ENCODE measurements at places on chromosomes 13 and 19.
A peak's percentile ranks its signal among the peaks of the same experiment; 100 is the strongest.

DNA sequence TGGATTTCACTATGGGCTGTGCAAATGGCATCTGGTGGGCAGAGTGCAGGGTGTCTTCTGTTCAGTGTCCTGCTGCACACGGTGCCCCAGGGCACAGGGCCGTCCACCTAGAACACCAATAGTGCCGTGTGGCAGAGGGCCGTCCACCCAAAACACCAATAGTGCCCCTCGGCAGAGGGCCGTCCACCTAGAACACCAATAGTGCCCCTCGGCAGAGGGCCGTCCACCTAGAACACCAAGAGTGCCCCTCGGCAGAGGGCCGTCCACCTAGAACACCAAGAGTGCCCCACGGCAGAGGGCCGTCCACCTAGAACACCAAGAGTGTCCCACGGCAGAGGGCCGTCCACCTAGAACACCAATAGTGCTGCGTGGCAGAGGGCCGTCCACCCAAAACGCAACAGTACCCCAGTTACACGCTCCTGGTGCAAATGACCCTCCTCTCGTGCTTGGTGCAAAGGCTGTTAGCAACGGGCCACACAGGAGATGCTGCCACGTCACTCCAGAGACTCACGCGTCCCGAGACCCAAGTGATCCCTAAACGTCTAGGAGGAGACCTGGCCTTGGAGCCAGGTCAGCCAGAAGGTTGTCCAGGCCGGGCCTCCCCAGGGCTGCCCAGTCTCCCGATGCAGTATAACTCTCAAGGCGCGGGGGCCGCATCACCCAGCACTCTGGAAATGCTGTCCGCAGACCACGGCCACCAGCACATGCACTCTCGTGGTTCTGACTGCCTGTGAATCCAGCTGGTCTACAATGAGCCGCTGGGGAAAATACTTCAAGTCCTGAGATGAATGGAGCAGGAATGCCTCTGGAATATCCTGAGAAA lies 51.5 kb downstream of the RASA3 start:
- no peak for DNase-seq

DNA sequence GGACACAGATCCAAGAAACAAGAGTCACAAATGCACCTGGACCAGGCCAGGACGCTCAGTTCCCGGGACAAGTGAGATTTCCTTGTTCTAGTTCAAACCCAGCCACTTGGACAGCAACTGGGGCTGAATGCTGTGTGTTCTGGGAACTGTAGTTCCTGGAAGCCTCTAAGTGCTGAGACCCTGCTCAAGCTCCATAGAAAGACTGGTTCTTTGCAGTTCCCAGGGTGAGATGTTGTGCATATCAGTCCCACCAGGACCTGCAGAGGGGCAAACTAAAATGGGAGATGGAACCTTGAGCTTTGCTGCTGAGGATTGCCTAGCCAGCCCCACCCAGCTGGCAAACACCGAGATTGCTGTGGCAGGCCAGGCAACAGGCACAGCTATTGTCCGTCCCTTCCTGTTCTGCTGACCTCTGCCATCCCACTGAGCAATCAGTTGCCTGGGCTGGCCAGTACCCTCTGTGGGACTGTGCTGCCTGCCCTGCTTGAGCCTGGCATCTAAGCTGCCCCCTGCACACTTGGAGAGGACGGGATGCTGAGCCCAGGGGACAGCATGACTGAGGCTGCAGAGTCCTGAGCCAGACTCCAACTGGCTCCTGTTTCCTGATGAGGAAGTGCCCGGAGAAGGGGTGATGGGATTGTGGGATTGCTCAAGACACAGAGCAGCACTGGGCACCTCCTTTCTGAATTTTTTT lies 1.4 kb upstream of the GIPC1 start:
- DNase-seq = no peak

DNA sequence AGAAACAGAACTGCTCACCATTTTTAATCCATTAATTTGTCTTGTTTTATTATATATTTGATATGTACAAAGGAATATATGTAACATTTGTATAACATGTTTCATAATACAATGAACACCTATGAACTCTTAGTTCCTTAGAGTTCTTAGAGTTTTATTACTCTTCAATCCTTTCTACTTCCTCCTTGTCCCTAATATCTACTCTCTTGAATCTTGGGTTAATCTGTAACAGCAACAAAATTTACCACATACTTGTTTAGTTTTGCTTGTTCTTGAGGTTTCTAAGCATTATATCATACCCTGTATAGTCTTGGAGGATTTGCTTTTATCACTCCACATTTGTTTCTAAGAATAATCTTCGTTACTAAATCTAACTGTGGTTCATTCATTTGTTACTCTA lies 151.4 kb downstream of the PDS5B start:
- no peak for DNase-seq

DNA sequence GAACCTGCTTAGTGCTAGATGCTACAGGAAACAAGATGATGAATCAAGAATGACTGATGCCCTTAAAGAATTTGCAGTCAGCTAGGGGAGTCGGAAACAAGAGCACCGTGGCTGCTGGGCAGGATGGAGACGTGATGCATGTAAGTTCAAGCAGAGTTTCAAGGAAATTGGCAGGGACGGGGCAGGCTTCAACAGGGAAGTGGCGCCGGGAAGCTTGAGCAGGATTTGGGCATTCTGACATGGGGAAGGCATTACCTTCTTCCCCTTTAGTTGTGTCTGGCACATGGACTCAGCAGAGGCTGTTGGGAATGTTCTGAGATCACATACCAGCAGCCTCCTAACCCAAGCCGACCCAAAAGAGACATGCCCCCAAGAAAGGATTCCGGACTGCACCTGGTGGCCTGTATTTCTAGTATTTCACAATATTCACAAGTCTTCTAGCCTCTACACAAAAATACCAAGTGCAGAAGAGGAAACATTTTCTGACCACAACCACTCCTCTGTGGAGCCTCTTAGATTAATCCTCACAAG lies 138.2 kb downstream of the CRYL1 start:
- DNase-seq = no peak

GRCh38 chr19:6372594-6373095 lies at the start of gene ALKBH7:
Gene ALKBH7, plus strand, starts transcription at chr19:6372794. Its CDS starts 27 bp downstream, at chr19:6372821.
- peak; percentile 99 for DNase-seq

DNA sequence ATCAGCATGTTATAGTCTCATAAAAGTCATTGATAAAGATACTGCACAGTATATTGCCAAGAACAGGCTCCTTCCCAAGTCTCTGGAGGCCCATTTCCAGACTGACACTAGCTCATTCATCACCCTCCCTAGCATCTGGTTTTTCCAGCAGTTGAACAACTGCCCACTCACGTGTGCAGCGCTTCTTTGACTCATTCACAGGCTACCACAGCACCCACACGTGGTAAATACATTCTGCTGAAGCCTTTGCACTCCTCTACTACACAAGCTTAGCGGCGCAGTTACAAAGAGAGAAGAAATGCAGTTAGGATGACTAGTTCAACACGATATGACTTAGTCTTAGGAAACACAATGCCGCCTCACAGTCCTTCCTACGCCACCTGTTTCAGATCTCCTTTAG lies 87.7 kb downstream of the DOCK9 start:
- peak; percentile 70 for DNase-seq

- DNase-seq = no peak
These were observed 651 bp upstream of the POLR1D start for GRCh38 chr13:27621116-27621365.

DNA sequence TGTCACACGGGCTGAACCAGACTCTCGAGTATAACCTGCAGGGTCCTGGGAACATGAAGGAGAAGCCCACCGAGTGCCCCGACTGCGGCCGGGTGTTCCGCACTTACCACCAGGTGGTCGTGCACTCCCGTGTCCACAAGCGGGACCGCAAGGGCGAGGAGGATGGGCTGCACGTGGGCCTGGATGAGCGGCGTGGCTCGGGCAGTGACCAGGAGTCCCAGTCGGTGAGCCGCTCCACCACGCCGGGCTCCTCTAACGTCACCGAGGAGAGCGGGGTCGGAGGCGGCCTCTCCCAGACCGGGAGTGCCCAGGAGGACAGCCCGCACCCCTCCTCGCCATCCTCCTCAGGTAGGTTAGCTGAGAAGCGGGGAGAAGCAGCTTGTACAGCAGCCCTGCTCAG lies 73.2 kb downstream of the ZNF536 start:
- DNase-seq = no peak

- DNase-seq = no peak
These were observed 45.7 kb upstream of the ZNF730 start for GRCh38 chr19:23071147-23071511.

- DNase-seq = no peak
These were observed 156.9 kb upstream of the TSHZ3 start for GRCh38 chr19:31506102-31506501.

- DNase-seq = no peak
These were observed 5.2 kb downstream of the CADM4 start for GRCh38 chr19:43634506-43634871.

DNA sequence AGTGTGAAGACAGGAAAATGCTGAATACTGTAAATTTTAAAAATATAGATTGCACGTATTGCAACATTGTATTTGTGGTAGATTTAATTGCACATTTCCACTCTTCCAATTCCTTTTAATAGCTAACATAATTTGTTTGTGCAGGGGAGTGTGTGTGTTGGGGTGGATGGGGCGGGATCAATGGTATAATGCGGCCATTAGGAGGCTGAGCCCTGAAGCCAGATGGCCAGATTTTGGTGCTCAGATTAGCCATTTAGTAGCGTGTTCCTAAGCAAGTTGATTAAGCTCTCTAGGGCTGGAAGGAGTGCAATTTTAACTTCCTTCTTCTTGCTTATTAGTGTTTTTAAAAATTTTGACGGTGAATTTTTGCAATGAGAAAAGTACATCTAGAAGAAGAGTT lies 5.8 kb downstream of the OXGR1 start:
- DNase-seq = no peak

DNA sequence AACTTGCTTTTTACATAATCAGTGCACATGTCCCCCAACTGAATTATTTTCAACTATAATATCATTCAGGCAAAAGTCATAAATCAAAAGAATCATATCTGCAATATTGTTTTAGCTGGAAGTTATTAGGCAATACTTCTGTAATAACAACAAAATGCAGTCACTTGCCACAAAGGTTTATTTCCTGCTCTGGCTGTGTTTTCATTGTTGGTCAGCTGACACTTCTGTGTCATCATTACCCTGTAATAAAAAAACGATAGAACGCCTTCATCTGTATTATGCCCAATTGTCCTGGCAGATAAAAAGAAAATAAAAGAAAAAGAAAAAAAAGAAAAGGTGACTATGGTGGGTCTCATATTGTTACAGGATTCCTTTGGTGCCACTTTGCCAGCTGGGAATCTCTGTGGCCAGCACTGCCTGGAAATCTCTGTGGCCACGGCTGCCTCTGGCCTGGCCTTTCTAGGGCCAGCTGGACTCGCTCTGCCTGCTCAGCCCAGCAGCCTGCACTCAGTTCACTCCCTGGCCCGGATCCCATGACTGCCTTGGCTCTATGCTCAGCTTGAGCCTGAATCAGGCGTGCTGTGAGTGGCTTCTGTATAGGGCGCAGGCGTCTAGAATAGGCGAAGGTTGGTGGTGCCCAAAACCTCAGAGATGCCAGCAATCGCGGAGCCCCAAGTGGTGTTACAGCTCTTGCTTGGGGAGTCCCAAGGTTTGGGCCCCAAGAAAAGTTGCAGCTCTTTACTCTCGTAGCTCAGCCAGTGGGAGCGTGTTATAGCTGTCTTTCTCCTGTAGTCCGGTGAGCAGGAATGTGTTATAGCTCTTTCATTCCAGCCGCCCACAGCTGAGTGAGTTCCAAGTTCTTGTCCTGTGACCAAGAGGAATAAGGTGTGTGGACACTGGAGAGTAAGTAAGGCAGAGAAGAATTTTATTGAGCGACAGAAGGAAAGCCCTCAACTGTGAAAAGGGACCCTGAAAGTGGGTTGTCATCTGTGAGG lies 1227.1 kb downstream of the SLITRK1 start:
- no peak for DNase-seq

- DNase-seq = no peak
These were observed 666.2 kb downstream of the SLITRK6 start for GRCh38 chr13:85132986-85133385.

DNA sequence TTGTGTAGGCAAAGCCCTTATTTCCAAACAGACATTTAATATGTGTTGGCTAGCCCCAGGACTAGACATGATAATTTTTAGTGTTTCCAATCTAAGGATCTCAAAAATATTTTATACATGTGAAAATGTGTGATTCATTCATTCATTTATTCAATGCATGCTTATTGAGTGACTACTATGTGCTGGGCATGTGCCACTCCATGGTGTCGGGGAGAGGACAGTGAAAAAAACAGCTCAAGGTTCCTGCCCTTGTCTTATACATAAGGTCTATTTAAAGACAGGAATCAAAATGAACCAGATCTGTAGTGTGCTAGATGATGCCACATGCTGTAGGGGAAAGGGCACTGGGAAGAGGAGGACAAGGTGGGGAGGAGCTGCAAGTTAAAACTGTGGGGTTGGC lies 36.5 kb downstream of the GJA3 start:
- DNase-seq = no peak

- DNase-seq = no peak
These were observed 2.5 kb downstream of the TMEM190 start for GRCh38 chr19:55379174-55379573.

- peak; percentile 38 for DNase-seq
These were observed at the start of gene ZNF358 for GRCh38 chr19:7515645-7516151. Gene ZNF358, plus strand, starts transcription at chr19:7516103. Its CDS starts 3,140 bp downstream, at chr19:7519243.

GRCh38 chr13:96783057-96783456 lies 211.2 kb downstream of the OXGR1 start:
- no peak for DNase-seq

GRCh38 chr13:28532388-28533124 lies 37.6 kb upstream of the FLT1 start:
- no peak for DNase-seq

DNA sequence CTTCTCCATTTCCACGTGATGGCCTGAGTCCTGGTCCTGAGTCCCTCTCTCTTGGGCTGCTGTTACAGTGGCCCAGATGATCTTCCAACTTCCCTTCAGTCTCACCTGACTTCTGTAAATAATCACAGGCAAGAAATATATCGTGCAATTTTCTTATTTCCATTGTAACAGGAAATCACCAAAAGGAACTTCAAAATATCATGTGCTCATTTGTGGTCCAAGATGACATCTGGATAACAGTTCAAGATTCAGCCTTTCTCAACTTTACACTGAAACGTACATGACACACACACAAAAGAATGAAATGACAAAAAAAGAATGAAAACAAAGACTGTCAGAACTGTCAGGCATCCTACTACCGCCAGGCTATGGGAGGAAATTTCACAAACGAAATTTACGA lies 22.0 kb upstream of the RAP2A start:
- no peak for DNase-seq

GRCh38 chr19:56712611-56713276 lies 41.2 kb upstream of the ZNF835 start:
- DNase-seq = no peak

DNA sequence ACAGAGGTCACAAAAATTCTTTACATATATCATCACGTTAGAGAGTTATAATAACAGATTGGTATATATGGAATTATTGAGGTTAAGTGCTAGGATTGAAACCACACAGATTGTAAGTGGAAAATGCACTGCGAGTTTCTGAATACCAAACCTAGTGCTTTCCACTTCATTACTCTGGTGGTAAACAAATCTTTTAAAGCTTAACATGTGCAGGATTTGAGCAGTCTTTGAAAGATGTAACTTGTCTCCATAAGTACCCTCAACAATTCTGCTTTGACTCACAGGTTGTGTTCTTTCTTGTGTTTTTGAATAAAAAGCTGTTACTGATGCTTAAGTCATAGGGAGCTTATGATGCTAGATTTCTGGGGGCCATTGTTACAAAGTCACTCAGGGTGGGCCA lies 314.7 kb upstream of the DACH1 start:
- no peak for DNase-seq
